Stomach (tissue), 19 donors: ENCODE measurements at places on chromosomes 4 and X. TPM values are rescaled to one million over a fixed set of nuclear protein-coding genes. Genes with fewer than 3 reads are reported as not detected.

- no peaks in the 10 kb centered on the region for H3K4me1 ChIP-seq
- DNase-seq: no peak
- no peak overlapping the region for H3K4me3 ChIP-seq
- no peak overlapping the region for H3K27ac ChIP-seq
These were observed 128.9 kb upstream of the LEF1 start for GRCh38 chr4:108297605-108298004.

DNA sequence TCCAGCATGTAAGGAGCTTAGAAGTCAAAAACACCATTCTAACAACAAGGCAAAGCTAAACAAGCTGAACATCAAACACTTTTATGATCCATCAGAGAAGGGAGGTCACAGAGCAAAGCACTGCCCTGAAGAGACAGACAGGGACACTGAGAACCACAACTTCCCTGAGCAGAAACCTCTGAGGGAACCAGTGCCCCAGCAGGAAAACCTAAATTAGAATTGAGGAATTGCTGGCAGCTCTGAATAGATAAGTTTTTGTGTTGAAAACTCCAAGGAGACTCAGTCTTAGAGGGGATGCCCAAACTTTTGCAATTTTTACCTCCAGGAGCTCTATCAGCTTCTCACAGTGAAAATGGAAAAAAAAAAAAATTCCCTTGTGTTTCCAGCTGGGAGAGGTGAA is 83.0 kb upstream of the MAPK10 start:
- H3K27ac ChIP-seq: no peak overlapping the region
- no peaks in the 10 kb centered on the region for H3K36me3 ChIP-seq
- no peak overlapping the region for H3K4me3 ChIP-seq
- no peaks in the 10 kb centered on the region for H3K27me3 ChIP-seq
- no peaks in the 10 kb centered on the region for H3K4me1 ChIP-seq

DNA sequence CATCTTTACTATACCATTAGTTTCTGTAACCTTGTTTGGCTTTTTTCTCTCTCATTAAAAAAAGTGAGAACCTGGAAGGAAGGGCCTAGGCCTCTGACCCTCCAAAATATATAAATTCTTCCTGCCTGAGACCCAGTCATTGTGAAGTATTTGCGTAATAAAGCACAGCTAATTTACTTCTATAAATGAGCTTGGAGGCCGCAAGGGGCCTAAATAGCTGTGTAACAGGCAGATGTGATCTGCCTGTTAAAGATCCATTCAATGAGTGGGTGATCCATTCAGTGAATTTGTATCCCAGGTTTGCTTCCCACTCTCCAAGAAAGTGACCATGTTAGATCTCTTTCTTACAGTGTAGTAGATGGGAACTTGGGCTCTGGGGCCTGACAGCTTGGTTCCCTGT is 595 bp upstream of the PYURF start:
- no peaks in the 10 kb centered on the region for H3K27me3 ChIP-seq
- peaks cover 18% of the 10 kb centered on the region for H3K36me3 ChIP-seq
- H3K4me1 ChIP-seq: peaks cover 36% of the 10 kb centered on the region
- peak; percentile 12 for DNase-seq
- H3K4me3 ChIP-seq: peak overlapping the region; percentile 81
- H3K27ac ChIP-seq: peak overlapping the region; percentile 93

DNA sequence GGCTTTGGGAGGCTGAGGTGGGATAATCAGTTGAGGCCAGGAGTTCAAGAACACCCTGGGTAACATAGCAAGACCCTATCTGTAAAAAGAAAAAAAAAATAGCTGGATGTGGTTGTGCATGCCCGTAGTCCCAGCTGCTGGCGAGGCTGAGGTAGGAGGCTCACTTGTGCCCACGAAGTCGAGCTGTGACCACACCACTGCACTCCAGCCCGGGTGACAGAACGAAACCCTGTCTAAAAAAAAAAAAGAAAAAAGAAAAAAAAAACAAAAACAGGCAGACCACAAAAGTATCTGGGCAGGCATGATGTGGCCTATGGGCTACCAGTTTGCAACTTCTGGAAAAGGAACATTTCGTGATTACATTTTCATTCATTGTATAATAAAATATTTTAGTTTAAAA is 38.1 kb upstream of the RASGEF1B start:
- H3K4me1 ChIP-seq: peaks cover 12% of the 10 kb centered on the region
- DNase-seq: no peak
- H3K36me3 ChIP-seq: no peaks in the 10 kb centered on the region
- H3K27me3 ChIP-seq: peaks cover 4% of the 10 kb centered on the region
- no peak overlapping the region for H3K4me3 ChIP-seq

DNA sequence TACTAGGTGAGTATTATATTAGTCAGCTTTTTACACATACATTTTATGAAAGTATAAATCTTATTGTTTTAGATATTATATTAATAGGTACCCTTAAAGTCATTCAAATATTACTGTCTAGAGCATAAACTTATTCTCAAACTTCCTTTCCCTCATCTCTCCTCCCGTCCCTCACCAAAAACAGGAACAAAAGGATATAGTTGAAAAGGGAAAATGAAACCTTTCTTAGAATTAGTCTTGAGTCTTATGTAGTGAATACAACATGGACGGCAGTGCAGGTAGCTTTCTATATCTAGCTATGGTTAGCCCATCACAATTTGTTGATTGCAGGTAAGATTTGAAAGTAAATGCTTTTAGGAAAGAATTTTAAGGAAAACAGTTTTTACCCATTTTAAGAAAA is 65.6 kb downstream of the RBPJ start:
- H3K27ac ChIP-seq: no peak overlapping the region
- no peak for DNase-seq
- peaks cover 29% of the 10 kb centered on the region for H3K36me3 ChIP-seq
- H3K4me1 ChIP-seq: no peaks in the 10 kb centered on the region
- H3K4me3 ChIP-seq: no peak overlapping the region

SGMS2 gene
- total RNA-seq: 85.8 TPM

OTC gene
- total RNA-seq: 1.3 TPM

SRPK3 gene
- not detected for total RNA-seq

MAGEA10 gene
- total RNA-seq: not detected
